ENCODE measurements at places on chromosomes 3 and 15.

DNA sequence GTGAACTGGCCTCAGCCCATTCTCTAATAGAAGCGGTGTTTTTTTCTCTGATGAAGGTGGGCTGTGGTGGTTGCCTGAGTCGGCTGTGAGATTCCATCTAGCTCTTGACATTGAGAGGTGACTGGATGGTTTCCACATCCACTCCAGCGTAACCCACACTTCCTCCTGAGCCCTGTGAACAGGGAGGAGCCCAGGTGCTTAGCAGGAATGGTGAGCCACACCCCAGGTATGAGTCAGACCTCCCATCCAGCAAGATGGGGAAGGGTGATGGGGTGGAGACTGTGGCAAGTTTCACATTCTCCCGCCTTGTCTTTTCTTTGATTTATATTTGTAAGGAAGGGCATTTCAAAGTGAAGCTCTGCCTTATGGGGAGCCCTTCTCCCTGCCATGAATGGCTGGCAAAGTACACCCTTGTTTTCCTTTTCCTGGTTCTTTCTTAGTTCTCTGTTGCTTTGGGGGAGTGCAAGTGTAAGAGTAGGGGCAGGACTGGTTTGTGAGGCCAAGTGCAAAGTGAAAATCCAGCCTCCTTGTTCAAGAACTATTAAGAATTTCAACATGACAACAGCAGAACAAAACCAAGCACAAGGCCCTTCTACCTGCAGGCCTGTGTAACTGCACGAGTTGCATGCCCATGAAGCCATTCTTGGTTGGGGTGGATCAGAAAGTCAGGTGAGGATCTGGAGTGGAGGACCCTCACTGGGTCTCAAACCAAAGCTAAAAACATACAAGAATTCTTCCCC is 4.6 kb upstream of the TPRG1 start:
- H3K36me3 ChIP-seq, result no peaks in the 10 kb centered on the region
- H3K27me3 ChIP-seq, result peaks cover 2% of the 10 kb centered on the region
- H3K4me1 ChIP-seq, result no peaks in the 10 kb centered on the region
- H3K4me3 ChIP-seq, result no peak overlapping the region
- no peak for DNase-seq
- H3K27ac ChIP-seq, result no peak overlapping the region

GRCh38 chr15:39232512-39232911 is 348.4 kb upstream of the THBS1 start:
- no peaks in the 10 kb centered on the region for H3K4me1 ChIP-seq
- H3K27me3 ChIP-seq, result no peaks in the 10 kb centered on the region
- H3K4me3 ChIP-seq, result no peak overlapping the region
- no peak for DNase-seq

- peaks cover 6% of the 10 kb centered on the region for H3K36me3 ChIP-seq
- no peak for DNase-seq
- peak overlapping the region; percentile 42 for H3K27ac ChIP-seq
- no peak overlapping the region for H3K4me3 ChIP-seq
These were observed 81.4 kb downstream of the FOXP1 start for GRCh38 chr3:71502066-71502625.

DNA sequence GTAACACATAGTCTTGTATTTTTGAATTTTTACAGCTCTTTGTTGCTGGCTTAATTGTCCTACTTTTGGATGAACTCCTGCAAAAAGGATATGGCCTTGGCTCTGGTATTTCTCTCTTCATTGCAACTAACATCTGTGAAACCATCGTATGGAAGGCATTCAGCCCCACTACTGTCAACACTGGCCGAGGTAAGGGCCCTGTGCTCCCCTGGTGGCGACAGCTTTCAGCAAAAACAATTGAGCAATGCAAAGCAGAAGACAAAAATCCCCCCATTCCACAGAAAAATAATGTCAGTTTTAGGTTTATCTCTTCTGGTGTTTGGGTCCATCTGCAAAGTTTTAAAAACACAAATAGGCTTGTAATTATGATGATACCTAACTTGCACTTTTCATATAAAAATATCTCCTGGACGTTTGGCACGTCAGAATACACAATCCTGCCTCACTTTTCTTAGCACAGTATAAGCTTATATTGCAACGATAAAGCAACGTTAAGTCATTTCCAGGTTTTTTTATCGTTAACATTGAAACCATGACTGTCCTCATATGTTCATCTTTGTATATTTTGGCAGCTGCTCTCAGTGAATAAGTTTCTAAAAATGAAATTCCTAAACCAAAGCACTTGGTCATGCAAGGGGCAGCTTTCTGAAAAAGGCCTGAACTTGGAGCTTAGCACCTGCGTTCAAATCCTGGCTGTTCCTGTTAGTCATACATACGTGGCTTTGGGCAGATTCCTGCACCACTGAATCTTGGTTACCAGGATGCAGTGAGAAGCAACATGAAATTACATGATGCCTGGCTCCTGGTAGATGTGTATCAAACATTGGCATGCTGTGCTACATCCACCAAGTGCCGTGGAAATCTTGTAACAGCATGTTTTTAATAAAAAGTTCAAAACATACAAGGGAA is 8.5 kb downstream of the SEC61A1 start:
- H3K27me3 ChIP-seq, result no peaks in the 10 kb centered on the region
- no peak overlapping the region for H3K4me3 ChIP-seq
- peaks cover under 1% of the 10 kb centered on the region for H3K4me1 ChIP-seq
- H3K27ac ChIP-seq, result no peak overlapping the region
- no peak for DNase-seq

- peaks cover 8% of the 10 kb centered on the region for H3K4me1 ChIP-seq
- H3K27ac ChIP-seq, result no peak overlapping the region
- H3K4me3 ChIP-seq, result no peak overlapping the region
- no peaks in the 10 kb centered on the region for H3K36me3 ChIP-seq
- DNase-seq, result no peak
These were observed 140.5 kb upstream of the SGO1 start for GRCh38 chr3:20326541-20326940.

DNA sequence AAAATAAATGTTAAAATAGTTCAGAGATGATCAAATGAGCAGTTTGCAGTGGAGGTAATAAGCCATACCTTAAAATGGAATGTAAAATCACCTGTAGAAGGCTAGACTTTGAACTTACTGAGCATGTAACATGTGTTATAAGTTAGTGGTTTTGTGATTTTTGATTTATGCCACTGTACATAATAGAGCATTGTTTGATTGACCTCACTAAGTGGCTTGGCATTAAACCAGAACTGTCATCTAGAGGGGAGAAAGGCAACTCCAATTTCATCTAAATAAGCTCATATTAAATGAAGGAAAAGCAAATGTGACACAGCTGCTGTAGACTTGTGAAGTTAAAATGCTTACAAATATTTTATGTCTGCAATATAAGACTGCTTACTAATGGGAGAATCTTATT is 387.9 kb downstream of the ZIC1 start:
- H3K4me1 ChIP-seq, result no peaks in the 10 kb centered on the region
- H3K27ac ChIP-seq, result no peak overlapping the region
- no peaks in the 10 kb centered on the region for H3K27me3 ChIP-seq
- DNase-seq, result no peak
- H3K4me3 ChIP-seq, result no peak overlapping the region
- H3K36me3 ChIP-seq, result no peaks in the 10 kb centered on the region

- H3K4me3 ChIP-seq, result no peak overlapping the region
- no peaks in the 10 kb centered on the region for H3K4me1 ChIP-seq
- DNase-seq, result no peak
- no peaks in the 10 kb centered on the region for H3K27me3 ChIP-seq
- no peak overlapping the region for H3K27ac ChIP-seq
- peaks cover 2% of the 10 kb centered on the region for H3K36me3 ChIP-seq
These were observed 21.8 kb downstream of the MRPS11 start for GRCh38 chr15:88489321-88489720.
